NCI-H187 (cell line): ENCODE measurements at places on chromosomes 13 and 19.

DNA sequence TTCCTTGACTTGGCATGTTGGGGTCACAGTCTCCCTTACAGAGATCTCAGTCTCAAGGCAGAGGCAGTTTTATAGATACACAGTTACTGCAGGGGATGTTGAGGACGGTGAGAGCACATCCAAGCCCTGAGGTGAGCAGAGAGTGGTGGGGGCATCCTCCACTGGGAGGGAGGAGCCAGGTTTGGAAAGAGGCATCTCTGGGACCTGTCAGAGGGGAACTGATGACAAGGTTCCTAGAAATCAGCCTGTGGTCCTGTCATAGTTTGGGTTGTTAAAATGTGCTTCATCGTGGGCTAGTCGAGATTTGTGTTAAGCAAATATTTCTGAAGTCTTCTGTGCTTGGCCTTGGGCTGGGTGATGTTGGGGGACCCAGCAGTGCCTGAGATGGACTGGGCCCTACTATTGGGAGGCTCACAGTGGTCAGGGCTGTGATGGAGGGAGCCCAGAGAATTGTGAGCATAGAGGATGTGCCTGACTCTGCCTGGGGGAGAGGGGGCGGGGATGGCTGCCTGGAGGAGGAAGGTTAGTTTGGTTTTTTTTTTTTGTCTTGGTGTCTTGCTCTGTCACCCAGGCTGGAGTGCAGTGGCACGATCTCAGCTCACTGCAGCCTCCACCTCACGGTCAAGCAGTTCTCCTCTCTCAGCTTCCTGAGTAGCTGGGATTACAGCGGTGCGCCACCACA is 3.9 kb downstream of the SUPT5H start:
- DNase-seq = no peak

DNA sequence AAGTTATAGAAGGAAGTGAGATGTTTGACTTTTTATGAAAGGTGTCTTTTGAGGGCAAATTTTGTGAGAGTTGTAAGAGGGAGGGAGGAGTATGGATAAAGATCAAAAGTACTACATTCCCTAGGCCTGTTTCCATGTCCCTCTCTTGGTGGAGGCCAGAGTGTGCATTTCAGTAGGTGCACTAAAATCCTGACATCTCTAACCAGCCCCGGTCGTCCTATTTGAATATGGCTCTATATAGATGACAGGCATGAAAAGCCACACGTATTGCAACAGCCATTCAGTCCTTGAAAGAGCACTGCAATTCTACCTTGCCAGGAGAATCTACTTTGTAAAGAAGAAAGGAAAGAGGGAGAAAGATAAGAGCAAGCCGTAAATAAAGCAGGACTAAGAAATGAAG is 510.1 kb downstream of the IRS2 start:
- no peak for DNase-seq

DNA sequence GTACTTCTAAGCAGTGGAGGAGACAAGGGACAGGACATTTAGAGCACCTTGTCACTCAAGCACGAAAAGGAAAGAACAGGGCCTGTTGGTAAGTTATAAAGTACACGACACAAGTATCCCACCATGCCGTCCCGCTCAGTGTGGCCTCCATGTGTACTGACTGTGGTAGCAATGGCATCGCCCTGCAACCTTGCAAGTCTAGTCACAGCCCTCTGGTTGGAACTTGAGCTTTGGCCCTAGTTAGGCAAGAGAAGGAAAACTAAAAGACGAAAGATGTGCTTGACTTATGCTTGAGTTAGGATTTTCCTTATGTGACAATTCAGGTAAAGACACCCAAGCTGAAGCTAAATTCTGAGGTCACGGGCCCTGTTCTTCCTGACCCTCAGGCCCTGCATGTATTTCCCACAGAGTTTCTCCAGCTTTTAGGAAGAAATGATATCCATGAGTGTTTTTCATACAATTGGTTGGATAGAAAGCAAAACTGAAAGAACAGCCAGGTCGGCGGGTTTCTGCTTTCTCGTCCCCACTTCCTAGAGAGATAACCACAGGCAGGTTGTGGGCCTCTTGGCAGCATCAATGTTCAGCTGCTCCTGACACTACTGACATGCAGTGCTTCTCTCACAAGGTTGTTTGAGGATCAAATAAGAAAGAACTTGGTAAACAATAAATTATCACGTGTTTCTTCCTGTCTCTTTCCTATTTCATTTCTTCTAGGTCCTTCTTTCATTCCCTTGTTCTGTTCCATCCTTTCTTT is 216.2 kb downstream of the IRS2 start:
- DNase-seq = no peak

DNA sequence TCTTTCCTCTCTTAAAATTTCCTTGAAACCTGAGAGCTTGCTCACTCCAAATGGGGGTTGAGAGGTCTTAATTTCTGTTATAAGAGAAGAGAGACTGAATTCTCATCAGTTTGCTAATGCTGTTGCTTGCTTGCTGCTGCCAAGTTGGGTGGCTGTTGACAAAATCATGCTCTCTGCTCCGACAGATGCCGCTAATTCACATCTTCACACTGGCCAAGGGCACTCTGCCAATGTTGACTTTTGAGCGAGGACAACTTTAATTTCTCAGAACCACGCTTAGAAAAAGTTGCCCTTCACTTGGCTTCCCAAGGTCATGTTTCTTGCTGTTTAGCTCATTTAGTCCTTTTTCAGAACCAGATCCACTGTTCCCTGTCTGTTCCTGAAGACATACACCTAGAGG is 402.9 kb downstream of the HS6ST3 start:
- DNase-seq = no peak

DNA sequence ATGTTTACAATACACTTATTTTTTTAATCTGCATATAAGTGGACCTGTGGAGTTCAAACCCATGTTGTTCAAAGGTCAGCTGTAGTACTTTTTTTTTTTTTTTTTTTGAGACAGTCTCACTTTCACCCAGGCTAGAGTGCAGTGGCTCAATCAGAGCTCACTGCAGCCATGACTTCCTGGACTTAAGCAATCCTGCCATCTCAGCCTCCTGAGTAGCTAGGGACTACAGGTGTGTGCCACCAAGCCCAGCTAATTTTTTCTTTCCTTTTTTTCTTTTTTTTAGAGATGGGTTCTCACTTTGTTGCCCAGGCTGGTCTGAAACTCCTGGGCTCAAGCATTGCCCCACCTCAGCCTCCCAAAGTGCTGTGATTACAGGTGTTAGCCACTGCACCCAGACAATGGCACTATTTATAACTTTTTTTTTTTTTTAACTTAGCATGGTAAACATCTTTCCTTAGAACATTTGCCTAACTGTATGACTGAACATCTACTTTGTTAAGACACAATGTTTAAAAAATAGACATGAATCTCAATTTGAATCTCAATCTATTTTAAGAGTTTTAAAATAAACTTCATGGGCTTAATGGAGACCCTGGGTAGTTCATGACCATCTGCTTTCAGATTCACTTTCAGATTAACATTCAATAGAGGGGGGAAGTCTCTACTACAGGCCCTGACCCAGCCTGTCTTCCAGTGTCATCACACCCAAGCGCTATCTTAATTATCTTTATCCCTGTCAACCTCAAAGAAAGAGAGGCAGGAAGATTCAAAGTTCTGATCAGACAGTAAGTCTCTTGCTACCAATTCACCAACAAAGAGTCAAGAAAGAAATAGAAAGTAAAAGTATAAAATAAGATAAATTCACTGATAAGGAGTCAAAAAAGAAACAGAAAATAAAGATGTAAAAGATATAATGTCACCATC is 97.7 kb upstream of the DOCK9 start:
- no peak for DNase-seq

DNA sequence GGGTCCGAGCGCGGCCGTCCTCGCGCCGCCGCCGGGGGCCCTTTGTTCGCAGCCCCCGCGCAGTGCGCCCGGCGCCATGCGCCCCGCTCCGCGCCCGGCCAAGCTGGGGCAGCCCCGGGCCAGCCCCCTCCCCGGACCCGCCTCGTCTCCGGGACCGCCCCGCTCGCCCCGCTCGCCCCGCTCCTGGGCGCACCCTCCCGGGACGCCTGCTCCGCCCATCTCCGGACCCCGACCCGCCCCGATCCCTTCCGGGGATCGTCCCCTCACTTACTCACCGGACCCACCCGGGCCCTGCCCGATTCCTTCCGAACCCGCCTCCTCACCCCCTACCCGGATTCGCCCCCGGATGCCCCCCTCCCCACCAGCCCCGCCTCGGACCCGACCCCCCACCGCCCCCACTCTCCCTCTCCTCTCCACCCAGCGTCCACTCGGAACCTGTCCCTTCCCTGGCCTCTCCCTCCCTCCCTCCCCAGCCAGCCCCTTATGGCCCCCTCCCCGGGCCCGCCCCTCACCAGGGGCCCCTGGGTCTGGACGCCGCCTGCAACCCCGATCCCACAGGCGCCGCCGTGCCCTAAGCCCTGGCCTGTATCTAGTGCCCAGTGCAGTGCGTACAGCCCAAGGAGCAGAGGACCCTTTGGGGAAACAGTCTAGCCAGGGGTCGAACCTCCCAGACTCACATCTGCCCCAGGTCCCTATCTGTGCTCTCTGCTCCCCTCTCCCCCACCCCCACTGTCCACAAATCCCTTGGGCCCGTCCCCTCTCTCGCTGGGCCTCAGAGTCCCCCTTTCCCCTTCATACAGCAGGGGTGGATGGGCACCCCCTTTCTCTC is at the start of gene CPAMD8:
TSS of gene CPAMD8 (minus strand) at position 105 of the 829 bp plus-strand sequence. CDS start 168 bp downstream, outside the sequence.
- no peak for DNase-seq

DNA sequence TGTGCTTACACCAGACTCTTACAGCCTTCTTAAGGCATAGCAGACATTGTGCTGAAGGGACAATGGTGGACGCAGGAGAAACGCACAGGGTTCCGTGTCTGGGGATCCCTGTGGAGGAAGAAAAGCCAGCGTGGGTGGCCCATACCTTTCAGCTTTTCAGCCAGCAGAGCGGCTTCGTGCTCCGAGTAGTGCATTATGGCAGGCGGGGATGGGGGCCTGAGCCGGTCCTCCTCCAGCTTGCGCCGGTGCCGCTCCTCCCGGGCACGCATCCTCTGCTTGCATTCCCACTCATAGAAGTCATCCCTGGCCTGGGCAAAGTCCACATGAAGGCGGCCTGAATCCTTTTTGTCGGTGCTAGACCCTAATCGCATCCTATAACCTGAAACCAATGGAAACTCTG is 332.4 kb downstream of the DNAJC15 start:
- no peak for DNase-seq

DNA sequence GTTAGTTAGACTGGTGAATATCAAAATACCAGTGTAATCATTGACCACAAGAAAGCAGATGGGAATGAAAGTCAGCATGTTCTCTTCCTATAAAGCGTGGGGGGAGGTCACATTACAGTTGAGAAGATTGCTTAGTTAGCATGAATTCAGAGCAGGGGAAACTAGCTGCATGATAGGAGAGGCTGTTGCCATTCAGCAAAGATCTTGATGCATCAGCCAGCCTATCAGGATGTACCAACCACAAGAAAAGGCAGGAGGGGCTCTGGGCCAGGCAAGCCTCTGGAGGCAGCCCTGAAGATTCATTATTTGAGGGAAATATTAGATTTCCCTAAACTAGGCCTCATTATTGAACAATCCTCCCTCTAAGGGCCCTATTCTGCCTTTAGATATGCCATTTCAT is 5.0 kb upstream of the MTMR6 start:
- DNase-seq = no peak

DNA sequence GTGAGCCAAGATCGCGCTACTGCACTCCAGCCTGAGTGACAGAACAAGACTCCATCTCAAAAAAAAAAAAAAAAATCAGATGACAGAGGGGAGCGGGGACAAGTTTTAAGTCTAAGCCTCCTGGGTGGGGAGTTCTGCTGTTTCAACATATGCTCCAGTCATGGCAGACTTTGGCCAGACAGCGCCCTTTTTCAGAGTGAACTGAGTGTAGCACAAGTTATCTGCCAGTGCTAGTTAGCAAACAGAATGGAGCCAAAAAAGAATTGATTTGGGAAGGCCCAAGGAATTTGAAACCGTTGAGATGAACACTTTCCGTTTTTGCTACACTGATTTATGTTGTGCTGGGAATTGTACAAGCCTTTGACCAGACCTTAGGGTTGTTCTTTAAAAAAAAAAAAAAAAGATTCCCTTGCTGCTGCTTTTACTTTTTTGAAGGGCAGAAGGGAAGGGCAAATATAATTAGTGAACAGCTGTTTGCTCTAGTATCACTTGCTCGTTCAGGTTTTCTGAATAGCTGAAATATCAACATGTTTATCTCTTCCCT is 5.7 kb downstream of the ACTN4 start:
- no peak for DNase-seq

- no peak for DNase-seq
Measured at GRCh38 chr19:55258476-55258827, 365 bp downstream of the PPP6R1 start.

DNA sequence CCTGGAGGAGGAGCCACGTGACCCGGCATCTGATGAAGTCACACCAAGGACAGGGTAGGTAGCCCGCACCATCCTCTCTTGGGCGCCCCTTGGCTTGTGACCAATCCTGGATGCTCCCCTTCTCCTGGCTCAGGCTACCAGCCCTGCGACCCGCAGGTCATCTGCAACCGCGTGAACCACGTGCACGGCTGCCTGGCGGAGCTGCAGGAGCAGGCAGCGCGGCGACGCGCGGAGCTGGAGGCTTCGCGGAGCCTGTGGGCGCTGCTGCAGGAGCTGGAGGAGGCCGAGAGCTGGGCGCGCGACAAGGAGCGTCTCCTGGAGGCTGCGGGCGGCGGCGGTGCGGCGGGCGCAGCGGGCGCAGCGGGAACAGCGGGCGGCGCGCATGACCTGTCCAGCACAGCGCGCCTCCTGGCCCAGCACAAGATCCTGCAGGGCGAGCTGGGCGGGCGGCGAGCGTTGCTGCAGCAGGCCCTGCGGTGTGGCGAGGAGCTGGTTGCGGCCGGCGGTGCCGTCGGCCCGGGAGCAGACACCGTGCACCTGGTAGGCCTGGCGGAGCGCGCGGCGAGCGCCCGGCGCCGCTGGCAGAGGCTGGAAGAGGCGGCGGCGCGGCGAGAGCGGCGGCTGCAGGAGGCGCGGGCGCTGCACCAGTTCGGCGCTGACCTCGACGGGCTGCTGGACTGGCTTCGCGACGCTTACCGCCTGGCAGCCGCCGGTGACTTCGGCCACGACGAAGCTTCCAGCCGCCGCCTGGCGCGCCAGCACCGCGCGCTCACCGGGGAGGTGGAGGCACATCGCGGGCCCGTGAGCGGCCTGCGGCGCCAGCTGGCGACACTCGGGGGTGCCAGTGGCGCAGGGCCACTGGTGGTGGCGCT is 45.9 kb downstream of the SPTBN4 start:
- no peak for DNase-seq

- DNase-seq = no peak
Measured at GRCh38 chr13:71055644-71056043, 811.4 kb downstream of the DACH1 start.

GRCh38 chr13:112779856-112780604 is 90.2 kb downstream of the ATP11A start:
- DNase-seq = no peak

GRCh38 chr13:66489586-66489985 is 740.5 kb downstream of the PCDH9 start:
- DNase-seq = no peak

- DNase-seq = no peak
Measured at GRCh38 chr13:108227651-108228272, 9.6 kb downstream of the ABHD13 start.
